Spinal cord (tissue), 10 donors: ENCODE measurements at places on chromosomes 16 and 17. TPM values are rescaled to one million over a fixed set of nuclear protein-coding genes. Genes with fewer than 3 reads are reported as not detected.

The SLC6A2 gene
- 0.11 TPM for total RNA-seq

The SHMT1 gene
- 16.9 TPM for total RNA-seq

- DNase-seq: no peak
These were observed 38.4 kb downstream of the CHD9NB start for GRCh38 chr16:53014287-53014686.

- DNase-seq: no peak
These were observed 95.4 kb upstream of the ANKFN1 start for GRCh38 chr17:56057869-56058268.

DNA sequence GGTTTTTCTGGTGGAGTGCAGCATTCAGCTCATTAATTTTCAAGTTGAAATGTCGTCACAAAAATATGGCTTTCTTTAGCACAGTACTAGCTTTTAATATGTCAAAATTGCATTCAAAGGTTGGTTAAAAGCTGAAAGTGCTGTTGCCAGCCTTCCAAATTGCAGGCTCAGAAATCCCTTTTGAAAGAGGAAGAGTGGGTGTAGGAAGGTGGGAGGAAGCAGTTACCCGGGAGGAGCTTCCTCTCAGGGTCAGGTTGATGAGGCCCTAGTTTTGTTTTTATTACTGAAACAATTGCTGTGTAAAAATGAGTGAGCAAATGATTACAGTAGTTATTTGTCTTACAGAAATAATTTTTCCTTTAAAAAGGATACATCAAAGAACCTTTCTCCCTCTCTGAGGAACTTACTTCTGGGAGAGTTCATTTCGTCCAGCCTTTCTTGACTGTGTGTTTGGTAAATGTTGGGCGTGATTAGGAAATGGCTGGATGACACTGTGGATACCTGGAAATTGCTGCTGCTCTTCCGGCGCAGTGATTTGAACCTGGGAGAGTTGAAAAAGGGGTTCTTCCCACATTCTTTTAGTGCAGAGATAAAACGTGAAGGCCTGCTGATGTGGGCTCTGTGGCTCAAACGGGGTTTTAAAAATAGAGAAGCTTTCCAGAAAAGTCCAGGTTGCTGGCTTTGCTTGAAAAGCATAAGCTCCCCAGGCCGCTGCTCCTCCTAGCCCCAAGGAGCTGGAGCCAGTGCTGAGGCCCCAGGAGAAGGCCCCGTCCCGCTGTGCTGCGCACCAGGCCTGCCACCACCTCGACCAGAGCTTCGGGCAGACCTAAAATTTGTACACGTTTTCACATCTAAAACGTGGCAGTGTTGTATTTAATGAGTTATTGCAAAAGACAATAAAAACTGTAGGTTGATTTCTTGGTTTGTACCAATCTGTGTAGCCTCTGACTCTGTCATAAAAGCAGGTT lies 41.7 kb downstream of the SEC14L1 start:
- no peak for DNase-seq

DNA sequence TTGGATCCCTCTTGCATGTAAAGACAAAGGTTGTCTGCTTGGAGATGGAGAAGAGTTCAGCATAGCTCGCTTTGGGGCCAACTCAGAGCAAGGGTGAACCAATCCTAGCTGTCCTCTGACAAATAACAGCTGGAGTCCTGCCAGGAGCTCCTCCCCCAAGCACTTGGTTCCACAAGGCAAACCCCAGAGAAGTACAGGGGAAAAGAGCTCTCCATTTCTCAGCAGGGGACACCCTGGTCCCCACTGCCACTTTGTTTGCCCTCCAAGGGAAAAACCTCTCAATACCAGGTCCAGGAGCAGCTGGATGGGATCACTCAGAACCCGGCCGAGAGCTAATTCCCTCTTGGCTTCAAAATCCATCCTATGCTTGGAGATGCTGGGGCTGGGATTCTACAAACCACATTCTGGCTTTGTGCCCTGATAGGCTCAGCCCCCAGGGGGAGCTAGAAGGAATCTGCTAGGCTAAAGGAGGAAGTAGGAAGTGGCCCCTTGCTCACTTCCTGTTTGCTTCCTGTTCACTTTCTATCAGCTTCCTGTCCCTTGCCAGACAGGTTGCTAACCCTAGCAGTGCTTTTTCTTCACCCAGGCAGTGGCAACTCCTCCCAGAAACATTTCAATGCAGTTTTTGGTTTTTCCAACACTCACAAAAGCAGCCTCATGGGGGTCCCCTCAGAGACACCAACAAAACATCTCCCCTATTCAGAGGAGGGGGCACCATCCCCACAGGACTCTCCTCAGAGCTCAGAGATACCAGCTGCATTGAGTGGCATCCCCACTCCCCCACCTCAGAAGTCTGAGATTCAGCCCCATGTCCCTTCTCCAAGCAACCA lies 30.7 kb downstream of the CDRT4 start:
- DNase-seq: no peak

DNA sequence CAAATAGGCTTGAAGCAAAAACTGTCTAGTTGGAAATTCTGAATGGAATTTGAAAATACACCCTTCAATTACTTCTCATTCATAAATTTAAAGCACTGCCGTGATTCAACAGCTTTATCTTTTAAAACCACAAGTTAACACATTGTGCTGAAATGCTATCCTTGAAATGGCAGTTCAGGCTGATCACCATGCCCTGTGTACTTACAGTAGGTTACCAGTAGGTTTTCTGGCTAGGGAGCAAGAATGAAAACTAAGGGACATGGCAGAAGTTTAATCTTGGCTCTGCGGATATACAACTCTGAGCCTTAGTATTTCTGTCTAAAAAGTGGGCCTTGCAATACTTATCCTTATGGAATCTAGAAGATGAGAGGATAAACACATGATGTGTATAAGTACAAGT lies 28.0 kb downstream of the NXPH3 start:
- DNase-seq: no peak

- no peak for DNase-seq
These were observed 1.6 kb downstream of the NDUFB10 start for GRCh38 chr16:1960665-1961630.

DNA sequence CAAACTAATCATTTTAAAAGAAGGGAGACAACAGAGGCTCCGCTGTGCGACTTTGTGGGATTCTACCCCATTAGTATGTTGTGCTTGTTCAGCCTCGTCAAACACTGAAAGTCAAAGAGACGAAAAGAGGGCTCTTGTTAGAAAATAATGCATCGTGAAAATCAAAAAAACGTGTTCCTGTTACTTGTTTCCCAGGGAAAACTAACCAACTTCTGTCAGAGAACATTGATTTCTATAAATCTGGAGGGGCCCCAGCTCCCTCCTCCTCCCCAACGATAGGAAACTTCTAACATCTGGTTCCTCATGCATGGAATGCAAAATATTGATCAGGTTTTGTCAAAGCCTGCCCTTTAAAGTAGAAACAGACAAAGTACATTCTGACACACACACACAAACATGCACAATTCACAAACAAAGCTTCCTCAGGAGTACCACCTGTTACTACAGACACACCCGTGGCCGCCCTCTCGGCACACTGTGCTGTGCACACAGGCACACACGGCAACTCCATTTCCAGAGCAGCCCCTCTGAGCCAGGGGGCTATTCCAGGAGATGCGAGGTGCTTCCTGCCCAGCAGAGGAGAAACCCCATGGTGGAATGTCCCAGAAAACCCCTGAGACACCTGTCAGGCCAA lies 151.3 kb downstream of the ZFHX3 start:
- no peak for DNase-seq
